NCI-H524 treated with DMSO at 0.1 percent for 48 hours (cell line): ENCODE measurements at places on chromosomes 11 and 22.

GRCh38 chr11:46017341-46017740 is 94.9 kb downstream of the LARGE2 start:
- no peak for DNase-seq

DNA sequence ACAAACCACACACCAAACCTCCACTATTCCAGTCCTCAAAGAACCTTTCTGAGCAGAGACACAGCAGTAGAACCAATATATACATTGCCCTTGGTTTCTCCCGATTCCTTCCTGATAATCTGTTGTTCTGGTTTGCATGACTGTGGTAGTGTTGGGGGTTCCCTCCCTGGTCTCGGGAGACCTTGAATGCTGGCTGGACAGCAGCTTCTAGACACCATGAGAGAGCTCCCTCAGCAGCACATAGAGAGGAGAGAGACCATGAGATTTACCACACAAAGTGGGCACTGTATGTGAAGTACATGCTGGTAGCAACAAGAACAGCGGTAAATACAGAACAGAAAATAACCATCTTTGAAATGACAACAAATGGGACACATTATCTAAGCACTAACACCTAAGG is 2.6 kb downstream of the C11orf91 start:
- DNase-seq: no peak

DNA sequence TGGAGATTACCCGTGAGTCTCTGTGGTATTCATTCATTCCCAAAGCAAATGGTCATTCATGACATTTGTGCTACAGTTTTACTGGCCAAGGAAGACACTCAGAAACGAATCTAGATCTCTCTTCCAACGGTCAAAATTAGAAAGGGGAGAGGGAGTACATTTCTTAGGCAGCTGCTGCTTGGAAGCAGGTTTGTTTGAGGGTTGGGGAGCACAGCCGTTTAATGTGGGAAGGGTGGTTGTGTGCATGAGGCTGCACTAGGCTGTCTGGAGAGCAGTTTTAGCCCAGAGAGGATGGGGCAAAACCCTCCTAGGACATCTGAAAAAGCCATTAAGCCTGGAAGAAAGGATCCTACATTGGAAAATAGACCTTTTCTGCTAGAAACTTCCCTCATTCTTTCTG is 29.7 kb upstream of the TIMP3 start:
- DNase-seq: no peak

GRCh38 chr11:108624196-108624925 is 30.8 kb upstream of the EXPH5 start:
- no peak for DNase-seq

GRCh38 chr11:30474151-30474954 is 111.8 kb downstream of the MPPED2 start:
- DNase-seq: no peak

- DNase-seq: no peak
Measured at GRCh38 chr22:29480512-29481264, 670 bp downstream of the NEFH start.

DNA sequence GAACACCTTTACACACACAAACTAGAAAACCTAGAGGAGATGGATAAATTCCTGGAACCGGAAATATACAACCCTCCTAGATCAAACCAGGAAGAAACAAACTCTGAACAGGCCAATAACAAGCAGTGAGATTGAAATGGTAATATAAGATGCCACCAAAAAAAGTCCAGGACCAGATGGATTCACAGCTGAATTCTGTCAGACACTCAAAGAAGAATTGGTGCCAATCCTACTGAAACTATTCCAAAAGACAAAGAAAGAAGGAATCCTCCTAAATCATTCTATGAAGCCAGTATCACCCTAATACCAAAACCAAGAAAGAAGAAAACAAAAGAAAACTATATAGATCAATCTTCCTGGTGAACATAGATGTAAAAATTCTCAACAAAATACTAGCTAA is 33.9 kb downstream of the PIWIL3 start:
- DNase-seq: no peak

- no peak for DNase-seq
Measured at GRCh38 chr11:810040-810567, 337 bp downstream of the RPLP2 start.

DNA sequence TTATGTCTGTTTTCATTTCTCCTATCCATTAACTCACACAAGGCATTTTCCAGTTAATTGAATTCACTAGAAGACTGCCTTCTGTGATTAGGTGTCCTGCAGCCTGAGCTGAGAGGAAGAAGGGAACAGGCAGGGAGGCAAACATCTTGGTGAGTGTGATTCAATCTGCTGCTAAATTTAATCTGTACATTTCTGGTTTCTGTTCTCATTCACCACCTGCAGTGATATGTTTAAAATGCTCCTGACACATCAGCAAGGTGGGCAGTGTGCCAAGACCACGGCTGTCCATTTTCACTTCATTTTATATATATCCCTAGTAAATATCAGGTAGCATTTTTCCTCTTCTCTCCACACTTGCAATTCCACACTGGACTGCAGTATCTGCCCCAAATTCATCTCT is 416.5 kb downstream of the TMEM135 start:
- DNase-seq: no peak

- no peak for DNase-seq
Measured at GRCh38 chr11:11558396-11558795, 63.4 kb downstream of the GALNT18 start.

GRCh38 chr11:101775033-101775432 is 139.8 kb upstream of the CEP126 start:
- DNase-seq: no peak

DNA sequence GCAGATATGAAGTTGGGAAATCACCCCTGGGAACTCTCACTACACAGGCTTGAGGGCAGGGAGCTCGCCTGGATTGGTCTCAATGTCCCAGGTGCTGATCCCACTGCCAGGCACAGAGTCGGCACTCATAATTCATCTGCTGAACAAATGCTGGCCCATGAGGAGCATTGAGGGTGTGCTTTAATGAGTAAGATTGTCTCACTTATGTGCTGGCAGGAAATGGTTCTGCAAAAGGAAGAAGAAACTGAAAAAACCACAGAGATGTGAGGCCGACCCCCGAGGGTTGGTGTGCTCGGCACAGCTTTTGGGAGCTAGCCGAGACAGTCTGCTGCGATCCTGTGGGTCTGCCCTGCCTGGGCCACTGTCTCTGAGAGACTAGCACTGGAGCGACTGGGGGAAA is 9.4 kb downstream of the PLAAT2 start:
- DNase-seq: no peak

DNA sequence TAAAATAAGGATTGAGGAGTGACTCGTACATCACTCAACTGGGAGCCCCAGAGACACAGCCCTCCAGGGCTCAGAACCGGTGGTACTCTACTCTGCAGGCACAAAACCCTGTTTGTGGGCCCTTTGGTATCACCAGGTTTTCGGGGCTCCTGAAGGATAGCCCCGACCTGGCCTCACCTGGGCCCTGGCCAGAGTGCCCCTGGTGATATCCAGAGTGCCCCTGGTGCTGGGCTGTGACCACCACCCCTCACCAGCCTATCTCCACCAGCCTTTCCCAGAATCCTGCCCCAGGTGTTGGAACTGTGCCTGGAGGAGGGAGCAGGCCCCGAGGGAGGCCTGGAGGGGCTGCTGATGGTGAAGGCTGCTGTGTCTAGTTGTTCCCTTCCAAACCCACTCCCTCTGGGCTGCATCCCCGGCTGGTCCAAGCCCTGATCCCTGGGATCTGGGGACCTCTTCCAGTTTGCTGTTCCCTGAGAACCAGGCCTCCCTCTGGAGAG is 2.2 kb upstream of the GGT5 start:
- DNase-seq: no peak

GRCh38 chr11:43574949-43575912 is 105.3 kb upstream of the HSD17B12 start:
- DNase-seq: no peak
